ENCODE measurements at places on chromosomes 2 and 18.

GRCh38 chr18:34224423-34225217 lies at the start of gene NOL4:
TSS of gene NOL4 (minus strand) at chr18:34224913. CDS start at chr18:34223253, 1,660 bp downstream.
- peak; percentile 99 for DNase-seq

DNA sequence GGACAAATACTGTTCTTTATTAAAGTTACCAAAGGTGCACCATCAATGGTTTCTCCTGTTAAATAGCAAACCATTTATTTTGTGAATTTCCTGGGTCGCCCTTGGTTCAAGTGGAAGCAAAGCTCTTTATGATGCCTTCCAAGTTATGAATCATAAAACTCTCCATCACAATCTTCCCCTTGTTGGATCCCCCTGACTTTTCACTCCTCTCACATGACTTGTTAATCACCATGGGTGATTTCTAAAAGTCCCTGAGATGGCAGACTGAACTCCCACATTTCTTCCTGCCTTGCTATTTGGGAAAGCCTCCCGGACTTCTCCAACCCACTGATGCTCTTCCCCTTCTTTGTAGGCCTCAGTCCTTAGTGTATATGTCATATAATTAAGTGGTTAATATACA lies 176.0 kb downstream of the THADA start:
- no peak for DNase-seq

DNA sequence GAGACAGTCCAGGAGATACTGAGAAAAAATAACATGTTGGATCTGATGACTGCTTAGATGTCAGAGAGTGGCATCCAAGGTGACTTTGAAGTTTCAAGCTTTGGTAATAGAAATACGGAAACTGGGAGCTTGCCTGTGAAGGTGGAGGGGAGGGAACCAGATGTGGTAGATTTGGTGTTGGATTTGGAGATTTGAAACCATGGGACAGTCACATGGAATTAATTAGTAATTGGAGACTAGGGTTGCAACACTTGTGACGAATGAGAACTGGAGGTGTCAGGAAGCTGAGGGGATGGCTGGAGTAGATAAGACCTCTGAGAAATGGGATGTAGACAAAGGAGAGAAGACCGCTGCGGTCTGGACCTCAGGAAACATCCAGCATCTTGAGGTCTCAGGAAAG lies 46.7 kb downstream of the RPL37A start:
- DNase-seq = no peak

DNA sequence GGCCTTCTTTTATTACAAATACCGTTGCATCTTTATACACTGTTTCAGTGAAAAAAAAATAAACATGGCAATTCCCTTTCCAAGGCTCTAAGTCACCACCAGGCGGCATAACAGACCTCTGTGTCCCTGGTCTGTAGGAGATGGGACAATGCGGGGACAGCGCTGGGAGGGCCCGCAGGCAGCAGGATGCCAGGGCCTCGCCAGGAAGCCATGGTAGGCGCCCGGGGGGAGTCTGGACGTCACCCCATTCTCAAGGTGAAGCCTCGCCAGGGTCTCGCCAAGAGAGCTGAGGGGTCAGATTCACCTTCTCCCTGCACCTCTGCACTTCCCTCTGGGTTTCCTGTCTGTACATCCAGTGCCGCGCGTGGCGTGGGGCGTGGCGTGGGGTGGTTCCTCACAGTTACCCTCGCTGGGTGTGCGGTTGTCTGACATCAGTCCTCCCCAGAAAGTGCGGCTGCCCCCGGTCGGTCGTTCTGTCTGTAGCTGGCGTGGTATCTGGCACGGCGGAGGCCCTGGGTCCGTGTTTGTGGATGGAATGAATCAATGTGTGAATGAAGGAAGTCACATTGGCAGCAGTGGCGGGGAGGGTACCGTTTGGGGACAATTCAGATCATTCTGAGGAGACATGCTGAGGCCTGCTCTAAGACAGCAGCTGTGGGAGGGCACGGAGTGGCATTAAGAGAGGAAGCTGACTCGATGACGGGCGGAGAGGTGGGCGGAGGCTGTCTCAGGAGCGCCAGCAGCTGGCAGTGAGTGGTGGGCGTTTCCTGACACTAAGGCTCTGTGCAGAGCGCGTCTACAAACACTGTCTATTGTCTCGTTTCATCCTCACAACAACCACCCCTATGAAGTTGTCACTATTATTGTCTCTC lies 46.0 kb downstream of the LRRFIP1 start:
- peak; percentile 84 for DNase-seq

All from neural progenitor cell (in vitro differentiated cells).